ENCODE measurements at places on chromosomes 1 and 21.
A peak's percentile ranks its signal among the peaks of the same experiment; 100 is the strongest.

- DNase-seq, result no peak
Observed at GRCh38 chr1:23403038-23403336, 21.6 kb downstream of the TCEA3 start.

DNA sequence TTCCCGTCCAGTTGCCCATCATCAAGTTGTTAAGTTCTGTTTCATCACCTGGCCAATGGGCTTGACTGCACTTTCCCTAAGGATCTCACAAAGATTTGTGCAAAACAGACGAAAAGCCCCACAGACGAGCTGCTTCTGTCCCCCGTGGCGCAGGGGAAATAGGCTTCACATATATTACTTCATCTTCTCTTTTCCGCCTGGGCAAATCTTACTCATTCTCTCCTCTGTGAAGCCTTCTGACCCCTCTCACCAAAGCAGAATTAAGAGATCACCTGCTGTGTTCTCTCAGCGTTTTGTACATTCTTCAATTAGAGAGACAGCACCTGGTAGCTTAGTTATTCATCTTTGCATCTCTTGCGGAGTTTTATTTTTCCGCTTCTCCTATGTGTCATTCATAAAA lies 129.8 kb downstream of the IGSF21 start:
- DNase-seq, result no peak

DNA sequence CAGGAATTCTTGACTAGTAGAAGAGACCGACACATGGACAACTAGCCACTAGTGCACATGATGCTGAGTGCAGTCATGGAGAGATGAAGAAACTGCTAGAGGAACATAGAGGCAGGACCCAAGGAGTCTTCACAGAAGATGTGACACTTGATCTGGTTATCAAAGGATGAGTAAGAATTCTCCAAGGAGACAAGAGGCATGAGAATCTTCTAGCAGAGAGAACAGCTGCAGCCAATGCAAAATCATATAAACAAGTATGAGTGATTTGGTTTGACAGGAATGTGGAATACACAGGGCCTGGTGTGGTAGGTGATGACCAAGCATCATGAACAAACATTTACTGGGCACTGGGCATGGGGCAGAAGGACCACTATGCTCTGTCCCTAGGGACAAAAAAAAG lies 140.9 kb upstream of the CTTNBP2NL start:
- DNase-seq, result no peak

DNA sequence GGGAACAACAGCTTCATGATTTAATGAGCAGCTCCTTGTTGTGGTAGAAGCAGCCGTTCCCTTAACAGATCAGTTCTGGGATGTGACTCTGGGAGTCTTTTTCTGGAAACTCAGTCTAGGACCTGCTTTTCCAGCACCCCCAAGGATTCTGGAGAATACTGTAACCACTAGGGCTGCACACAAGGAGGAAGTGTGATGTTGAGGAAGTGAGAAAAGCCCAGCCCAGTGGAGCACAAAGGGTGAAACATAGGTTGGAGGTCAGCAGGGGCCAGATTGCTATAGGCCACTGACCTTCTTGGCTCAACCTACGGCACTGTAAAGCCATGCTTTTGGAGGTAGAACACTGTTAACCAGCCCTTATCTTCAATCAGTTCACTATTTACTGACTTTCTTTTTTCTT lies 10.1 kb upstream of the PLA2G5 start:
- no peak for DNase-seq

GRCh38 chr1:32521165-32521564 lies 18.1 kb upstream of the ZBTB8A start:
- DNase-seq, result no peak

DNA sequence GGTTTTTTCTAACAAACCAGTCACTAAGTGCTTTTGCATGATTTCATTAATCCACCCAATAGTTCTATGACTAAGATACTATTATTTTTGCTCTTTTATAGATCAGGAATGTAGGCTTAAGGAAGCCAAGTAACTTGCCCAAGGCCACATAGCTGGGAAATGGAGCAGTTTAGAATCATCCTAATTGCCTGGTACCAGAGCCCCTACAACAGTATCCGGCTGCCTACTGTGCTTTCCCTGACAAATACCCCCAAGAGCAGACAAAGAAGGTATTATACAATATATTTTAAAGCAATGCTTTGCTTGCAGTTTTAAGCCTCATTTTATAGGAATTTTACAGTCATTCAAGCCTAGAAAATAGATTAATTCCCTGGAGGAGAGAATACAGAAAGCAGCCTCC lies 45.5 kb upstream of the RASAL2 start:
- DNase-seq, result no peak

DNA sequence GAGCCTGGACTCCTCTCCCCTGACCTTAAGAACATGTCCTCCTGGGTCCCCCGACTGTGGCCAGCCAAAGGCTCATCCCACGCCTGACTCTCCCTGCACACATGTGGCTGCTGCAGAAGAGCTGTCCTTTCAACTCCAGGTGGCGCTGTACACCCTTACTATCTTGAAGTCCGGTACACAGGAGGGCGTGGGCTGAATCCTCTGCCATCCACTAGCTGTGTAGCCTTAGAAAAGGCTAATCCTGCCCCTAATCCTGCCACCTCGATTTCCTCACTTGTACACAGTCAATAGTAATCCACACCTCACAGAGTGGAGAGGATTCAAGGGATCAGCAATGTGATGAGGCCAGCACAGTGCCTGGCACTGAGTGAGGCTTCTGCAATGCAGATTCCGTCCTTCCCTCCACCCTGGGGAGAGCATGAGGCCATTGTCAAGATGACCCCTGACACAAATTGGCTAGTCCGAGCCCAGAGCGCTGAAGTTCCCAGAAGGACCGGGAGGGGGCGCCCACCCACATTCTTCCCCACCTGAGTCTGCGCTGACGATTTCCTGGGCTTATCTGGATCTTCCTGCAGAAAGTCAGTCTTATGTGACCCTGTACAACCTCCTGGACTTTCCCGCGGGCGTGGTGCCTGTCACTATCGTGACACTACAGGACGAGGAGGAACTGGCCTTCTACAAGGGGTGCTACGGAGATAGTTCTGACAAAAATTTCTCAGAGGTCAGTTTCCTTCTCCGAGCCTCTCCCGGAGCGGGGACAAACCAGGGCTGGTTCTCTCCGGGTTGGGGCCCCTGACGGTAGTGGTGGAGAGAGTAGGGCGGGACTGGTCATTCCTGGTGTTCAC lies 47.1 kb upstream of the DMBX1 start:
- peak; percentile 59 for DNase-seq

GRCh38 chr1:44644806-44645205 lies 29.5 kb downstream of the TMEM53 start:
- DNase-seq, result no peak
